ENCODE measurements at places on chromosomes 5 and 9.

GRCh38 chr5:137190441-137190840 lies 308.7 kb downstream of the SPOCK1 start:
- no peak for DNase-seq

DNA sequence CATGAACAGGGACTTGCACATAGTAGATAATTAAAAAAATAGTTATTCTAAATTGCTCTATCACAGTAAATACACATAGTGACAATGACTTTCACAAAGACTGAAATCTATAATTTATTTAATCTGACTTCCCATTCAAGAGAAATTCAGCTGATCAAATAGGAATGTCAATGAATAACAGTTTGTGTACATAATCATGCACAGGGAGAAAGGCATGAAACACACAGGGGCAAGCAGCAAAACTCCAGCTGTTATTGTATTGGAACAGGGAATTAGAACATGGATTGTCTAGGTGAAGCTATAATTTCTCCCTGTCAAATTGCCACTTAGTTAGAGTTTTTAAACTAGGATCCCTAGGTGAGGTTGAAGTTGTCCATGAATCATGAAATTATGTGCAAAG lies 99.9 kb downstream of the HCN1 start:
- no peak for DNase-seq

DNA sequence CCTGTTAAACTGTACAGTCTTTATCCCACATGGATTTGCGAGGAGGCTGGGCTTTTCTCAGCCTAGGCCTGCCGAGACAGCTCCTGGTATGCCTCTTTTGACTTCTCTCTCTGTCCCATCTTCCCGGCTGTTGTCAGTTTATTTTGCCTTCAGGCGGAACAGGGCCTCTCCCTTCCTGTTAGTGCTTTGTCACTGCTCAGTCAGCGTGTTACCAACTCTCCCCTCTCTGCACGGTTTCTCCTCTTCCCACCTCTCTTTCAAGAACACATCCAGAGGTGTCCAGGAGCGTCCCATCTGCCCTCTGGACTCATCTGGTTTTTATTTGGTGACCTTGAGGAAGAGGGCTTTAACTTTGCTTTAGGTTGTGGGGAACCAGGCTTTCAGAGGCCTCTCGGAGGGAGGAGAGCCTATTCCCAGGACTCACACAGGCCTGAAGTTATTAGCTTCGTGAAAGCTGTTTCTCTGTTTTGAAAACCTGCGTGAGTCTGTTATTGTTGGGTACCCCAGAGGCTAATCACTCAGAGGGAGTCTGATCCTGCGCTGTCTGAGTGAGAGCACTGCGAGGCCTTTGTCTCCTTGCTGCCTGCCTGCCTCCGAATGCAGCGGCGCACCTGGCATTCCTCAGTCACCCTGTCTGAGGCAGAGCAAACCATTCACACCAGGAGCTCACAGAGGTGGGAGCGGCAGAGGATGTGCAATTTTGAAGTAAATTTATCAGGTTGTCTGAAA lies 234.4 kb upstream of the MPDZ start:
- no peak for DNase-seq

- no peak for DNase-seq
Observed at GRCh38 chr5:53882006-53882675, 321.7 kb downstream of the NDUFS4 start.

DNA sequence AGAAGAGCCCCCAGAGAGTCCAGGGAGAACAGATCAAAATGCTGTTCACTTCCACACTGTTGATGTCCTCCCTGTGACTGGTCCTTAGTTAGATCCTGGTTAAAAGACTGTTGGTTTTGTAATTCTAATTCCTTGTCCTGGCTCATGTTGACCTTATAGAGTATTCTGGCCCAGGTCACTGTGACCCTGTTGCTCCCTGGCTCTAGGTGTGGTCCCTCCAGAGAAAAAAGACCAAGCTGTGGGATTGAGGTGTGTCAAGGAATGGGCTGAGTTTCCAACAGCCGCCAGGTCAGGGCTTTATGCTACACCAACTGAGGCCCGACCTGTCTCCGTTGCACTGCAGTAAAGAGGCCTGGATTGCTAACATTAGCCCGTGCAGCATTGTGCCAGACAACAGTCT lies 241.0 kb upstream of the MSX2 start:
- DNase-seq, result no peak

- no peak for DNase-seq
Observed at GRCh38 chr5:56589481-56589860, 225.9 kb upstream of the MAP3K1 start.

- DNase-seq, result no peak
Observed at GRCh38 chr5:138330813-138331448, 673 bp downstream of the CDC25C start.

DNA sequence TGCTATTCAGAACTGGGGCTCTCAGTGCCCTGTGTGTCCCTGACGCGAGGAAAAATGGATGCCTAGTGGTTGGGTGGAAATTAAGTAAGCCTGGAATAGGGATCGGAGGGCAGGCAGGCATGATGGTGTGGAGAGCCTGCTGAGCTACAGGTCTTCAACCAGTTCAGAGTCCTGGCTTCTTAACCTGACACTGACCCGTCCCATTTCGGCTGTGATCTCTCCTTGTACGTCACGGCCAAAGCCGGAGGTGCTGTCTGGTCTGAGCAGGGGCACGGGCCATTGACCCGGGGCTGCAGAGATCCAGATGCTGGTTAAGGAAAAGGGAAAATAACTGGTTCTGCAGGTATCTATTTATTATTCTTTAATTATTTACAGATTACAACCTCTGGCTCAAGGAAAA lies 27.9 kb downstream of the RHOBTB3 start:
- no peak for DNase-seq

- DNase-seq, result no peak
Observed at GRCh38 chr5:173689737-173690360, 73.4 kb upstream of the BOD1 start.

GRCh38 chr9:20863945-20864344 lies 167.5 kb downstream of the HACD4 start:
- DNase-seq, result no peak

DNA sequence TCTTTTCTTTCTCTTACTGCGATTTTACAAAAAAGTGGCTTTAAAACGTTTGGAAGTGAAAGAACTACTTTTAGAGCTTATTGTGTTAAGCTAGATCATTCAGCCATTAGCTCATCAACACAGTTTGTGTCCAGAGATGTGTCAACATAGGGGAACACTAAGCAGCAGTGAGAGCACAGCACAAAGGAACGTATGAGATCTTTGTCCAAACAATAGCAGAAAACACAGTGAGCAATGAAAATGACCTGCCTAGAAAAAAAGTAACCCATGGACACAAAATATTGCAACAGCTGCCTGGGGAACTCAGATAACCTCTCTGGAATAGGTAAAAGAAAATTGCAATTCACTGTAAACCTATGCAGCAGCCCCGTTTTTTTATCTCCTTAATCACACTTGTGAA lies 372.5 kb downstream of the ARHGEF28 start:
- DNase-seq, result no peak

DNA sequence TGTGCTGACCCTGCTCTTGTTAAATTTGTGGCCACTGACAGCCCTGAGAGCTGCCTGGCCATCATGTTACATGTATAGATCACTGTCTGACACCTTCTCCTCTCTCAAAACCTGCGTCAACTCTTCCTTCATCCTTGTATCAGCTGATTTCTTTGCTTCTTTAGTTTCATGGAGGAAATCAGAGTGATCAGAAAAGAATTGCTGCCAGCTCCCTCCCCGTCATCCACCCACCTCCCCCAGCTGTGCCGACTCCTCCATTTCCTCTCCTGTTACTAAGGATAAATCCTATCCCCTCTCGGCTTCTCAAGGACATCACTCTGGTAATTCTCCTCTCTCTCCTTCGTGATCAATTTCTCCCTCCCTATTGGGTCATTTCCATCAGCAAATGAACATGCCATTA lies 108.9 kb downstream of the ICE1 start:
- DNase-seq, result no peak

All from epithelial cell of proximal tubule (primary cell).